ENCODE measurements at places on chromosomes 12 and 14.

- no peak for DNase-seq
Measured at GRCh38 chr12:114408886-114409851, 3.2 kb upstream of the TBX5 start.

DNA sequence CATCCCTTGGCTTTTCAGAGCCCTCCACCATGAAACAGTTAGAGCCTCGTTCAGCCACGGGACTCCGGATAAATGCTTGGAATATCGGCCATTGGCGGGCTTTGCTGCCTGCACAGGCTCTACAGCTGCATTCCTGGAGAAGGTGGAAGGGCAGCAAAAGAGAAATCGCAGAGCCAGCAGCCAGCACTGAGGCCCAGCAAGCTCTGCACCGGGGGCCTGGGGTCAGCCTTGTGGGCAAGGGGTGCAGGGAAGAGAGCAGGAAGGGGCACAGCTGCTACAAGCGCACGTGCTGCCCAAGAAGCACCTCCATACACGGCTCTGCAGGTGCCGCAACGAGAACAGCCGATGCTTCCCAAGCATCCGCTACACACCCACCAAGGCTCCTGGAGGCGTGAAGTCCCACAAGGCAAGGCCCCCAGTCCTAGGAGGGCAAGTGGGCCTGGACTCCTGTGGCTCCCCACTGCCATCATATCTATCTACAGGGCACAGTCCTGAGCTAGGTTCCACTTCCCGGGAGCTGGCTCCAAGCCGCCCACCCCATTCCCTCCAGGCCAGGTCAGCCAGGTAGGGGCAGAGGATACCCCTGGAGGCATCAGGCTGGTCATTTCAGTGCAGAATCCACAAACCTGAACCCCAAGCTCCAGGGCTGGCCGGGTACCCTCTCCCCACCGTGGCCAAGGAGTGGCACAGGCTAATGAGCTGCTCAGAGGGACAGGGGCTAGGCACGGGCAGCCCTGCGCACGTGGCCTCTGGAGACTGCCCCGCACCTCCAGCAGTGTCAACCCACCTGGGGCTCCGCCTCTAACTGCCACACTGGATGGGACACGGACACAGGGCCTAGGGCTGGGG, 40.2 kb downstream of the CCNK start:
- DNase-seq = no peak

GRCh38 chr12:62372134-62372533, 94.5 kb upstream of the MON2 start:
- DNase-seq = no peak

GRCh38 chr12:115597157-115597712, 680.3 kb downstream of the MED13L start:
- no peak for DNase-seq

- no peak for DNase-seq
Measured at GRCh38 chr12:49527361-49528130, 11.3 kb upstream of the KCNH3 start.

DNA sequence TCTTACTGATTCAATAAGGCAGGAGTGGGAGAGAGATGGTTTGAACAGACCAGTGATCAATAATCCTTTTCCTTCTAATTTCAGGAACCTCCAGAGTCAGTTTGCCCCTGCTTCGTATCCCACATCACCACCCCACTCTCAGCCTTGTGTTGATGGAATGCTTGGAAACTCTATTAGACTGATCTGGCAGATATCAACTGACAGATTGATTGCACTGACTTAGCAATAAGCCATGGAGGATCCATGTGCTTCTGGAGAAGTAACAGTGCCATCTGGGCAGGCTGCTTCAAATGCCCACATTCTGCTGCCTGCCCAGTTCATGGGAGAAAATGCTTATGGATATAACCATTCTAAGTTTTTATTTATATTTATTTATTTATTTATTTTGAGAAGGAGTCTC, 218.0 kb downstream of the SLC2A13 start:
- DNase-seq = no peak

- DNase-seq = no peak
Measured at GRCh38 chr14:21298358-21298757, 18.5 kb downstream of the RPGRIP1 start.

DNA sequence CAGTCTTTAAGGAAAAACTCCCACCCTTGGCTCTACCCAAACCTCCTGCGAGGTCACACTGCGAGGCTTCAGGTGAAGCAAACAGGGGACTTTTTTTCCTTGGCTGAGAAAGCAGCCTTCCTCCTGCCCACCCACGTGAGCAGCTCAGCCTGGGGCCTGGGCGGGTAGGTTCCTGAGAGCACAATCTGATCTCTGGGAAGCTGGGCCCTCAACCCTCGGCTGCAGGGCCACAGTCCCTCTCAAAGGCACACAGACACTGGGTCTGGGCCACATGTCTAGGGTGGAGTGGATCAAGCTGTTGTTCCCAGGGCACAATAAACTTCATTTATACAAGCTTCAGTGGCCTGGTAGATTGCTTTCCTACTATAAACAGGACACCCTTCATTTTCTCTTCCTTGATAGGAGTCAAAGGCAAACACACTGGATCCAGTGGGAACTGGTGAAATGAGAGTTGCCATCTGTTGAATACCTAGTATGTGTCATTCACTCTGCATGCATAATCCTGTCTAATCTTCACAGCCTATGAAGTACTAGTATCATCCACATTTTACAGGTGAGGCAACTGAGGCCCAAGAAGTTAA, 41.3 kb upstream of the PNMA1 start:
- DNase-seq = no peak

- no peak for DNase-seq
Measured at GRCh38 chr12:98901189-98901588, 256.1 kb downstream of the APAF1 start.

GRCh38 chr12:55041345-55042055, 21.7 kb downstream of the NEUROD4 start:
- DNase-seq = no peak

- no peak for DNase-seq
Measured at GRCh38 chr12:75939016-75939642, 92.4 kb downstream of the PHLDA1 start.

DNA sequence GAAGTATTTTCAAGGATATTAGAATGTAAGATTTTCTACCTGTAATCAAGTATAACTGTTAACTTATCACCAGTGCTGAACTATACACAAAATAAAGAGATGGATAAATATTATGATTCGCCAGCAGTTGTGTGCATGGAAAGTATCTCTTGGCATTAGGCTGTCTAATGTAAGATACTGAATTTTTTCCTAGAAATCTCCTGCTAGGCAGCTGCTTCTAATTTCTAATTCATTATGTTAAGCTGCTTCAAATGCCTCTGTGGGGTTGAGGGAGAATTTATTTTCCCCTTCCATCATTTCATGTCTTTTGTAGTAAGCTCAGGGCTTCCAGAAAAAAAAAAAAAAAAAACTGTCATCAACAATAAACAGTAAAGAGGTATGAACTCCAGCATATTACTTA, 516.0 kb downstream of the DIO2 start:
- no peak for DNase-seq
